NCI-H1436 (cell line): ENCODE measurements at places on chromosomes 12 and 14.

DNA sequence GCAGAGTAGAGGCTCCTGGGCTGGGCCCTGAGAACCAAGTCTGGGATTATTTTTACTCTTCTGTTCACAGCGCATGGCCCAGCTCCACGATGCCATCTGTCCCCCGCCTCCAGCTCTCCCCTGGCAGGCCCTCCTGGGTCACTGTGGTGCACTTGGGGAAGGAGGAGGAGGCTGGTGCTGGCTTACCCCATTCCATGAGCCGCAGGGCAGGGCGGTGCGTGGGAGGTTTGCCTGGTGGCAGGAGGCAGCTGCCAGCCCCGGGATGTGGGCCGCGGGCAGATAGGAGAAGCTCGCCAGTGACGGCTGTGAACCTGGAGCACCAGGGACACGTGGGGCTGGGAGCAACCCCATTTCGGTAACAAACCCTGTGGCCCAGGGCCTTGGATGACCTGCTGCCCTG, 23.2 kb downstream of the TEAD4 start:
- no peak for DNase-seq

GRCh38 chr12:100845095-100845494, 50.5 kb downstream of the ANO4 start:
- DNase-seq: no peak

GRCh38 chr12:92111256-92111655, 34.4 kb downstream of the BTG1 start:
- DNase-seq: no peak

DNA sequence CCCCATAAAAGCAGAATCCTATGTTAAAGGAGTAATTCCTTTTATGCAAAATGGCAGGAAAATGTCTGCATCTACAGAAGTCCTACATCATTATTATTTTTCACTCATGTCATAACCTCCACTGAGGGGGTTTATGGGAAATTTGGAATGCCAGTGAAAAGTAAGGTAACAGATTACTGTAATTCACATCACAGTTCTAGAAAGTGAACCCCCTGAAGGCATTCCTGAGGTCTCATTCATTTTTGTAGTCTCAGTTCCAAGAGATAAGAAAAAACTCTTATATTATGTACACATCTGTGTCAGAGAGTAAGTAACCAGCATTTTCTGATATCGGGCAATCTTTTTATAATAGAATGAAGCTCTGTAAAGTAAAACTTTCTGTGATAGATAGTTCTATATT, 28.8 kb upstream of the BCAT1 start:
- DNase-seq: no peak

- DNase-seq: no peak
Measured at GRCh38 chr14:91108941-91109611, 4.8 kb upstream of the DGLUCY start.

DNA sequence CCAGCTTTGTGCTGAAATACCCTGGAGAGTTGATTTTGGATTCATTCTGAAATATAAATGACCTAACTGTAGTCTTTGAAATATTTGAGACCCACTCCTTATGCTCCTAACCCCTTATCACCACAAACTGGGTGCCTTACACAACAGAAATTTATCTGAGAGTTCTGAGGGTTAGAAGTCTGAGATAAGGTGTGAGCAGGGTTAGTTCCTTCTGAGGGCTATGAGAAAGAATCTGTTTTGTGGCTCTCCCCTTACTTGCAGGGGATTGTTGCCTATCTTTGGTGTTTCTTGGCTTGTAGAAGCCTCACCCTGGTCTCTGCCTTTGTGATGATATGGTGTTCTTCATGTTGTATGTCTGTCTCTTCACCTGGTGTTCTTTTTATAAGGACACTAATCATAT, 91.7 kb downstream of the DERA start:
- no peak for DNase-seq

DNA sequence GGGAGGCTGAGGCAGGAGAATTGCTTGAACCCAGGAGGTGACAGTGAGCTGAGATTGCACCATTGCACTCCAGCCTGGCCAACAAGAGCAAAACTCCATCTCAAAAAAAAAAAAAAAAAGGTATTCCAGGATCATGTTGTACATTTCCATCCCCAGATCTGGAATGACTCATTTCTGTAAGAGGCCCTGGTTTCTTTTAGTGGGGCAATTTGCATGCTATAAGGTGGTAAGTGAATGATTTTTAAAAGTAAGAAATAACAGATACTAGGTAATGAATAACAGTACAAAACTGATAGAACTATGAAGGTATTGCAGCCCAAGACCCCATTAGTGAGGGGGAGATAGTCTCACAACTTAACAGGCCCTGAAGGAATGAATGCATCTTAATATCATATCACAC, 17.7 kb upstream of the ADCK1 start:
- DNase-seq: no peak
